HEK293T (cell line): ENCODE measurements at places on chromosomes 13 and 19.

GRCh38 chr13:111858571-111858970 lies 208.4 kb upstream of the SOX1 start:
- no peak for DNase-seq

- DNase-seq, result no peak
These were observed 631.3 kb downstream of the EFNB2 start for GRCh38 chr13:105904034-105904742.

GRCh38 chr19:10871711-10872545 lies 575 bp downstream of the CARM1 start:
- DNase-seq, result no peak

GRCh38 chr13:109012115-109012514 lies 382.7 kb downstream of the MYO16 start:
- DNase-seq, result no peak

- no peak for DNase-seq
These were observed 6.0 kb upstream of the NEK3 start for GRCh38 chr13:52165411-52165810.

GRCh38 chr19:6589711-6590257 lies 1.2 kb downstream of the CD70 start:
- DNase-seq, result no peak

GRCh38 chr19:22263121-22263520 lies 23.1 kb upstream of the ZNF729 start:
- no peak for DNase-seq

GRCh38 chr19:29216021-29216420 lies 3.1 kb upstream of the UQCRFS1 start:
- no peak for DNase-seq

DNA sequence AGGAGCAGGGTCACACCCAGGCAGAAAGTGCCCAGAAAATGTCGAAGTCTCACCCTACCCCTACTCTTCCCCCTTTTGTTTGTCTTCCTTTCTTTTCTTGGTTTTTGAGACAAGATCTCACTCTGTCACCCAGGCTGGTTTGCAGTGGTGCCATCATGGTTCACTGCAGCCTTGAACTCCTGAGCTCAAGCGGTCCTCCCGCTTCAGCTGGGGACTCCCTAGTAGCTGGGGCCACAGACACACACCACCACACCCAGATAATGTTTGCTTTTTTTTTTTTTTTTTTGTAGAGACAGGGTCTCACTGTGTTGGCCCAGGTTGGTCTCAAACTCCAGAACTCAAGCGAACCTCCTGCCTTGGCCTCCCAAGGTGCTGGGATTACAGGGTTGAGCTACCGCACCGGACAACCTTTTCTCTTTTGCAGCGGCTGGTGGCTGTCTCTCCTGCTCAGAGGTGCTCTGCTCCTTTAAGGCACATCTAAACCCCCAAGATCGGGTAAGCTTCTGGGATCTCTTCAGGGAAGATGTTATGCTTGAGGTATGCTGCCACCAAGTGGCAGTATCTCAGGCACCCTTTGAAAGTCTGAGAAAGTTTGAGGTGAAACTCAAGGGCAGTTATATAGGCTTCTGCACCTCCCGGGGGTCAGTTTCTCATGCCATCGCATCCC lies 22.4 kb upstream of the EBI3 start:
- DNase-seq, result no peak
